HFFc6 (cell line): ENCODE measurements at places on chromosomes 6 and 20. TPM values are rescaled to one million over a fixed set of nuclear protein-coding genes. Genes with fewer than 3 reads are reported as not detected.

Gene LHFPL5
- not detected in 3 replicates for total RNA-seq

DNA sequence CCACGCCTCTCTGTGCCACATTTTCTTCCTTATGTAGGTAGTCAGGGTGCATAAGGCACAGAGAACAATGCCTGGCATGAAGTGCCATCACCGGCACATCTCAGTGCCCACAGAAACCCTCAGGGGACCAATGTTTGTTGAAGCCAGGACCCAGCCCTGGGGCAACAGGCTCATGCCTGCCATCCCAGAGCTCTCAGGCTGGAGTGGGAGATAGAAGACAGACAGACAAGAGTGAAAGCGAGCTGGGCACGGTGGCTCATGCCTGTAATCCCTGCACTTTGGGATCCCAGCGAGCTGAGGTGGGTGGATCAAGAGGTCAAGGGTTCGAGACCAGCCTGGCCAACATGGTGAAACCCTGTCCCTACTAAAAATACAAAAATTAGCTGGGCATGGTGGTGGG, 13.5 kb downstream of the EFCAB8 start:
- no peak overlapping the region for H3K4me3 ChIP-seq
- no peak for DNase-seq
- H3K27me3 ChIP-seq = peaks cover 1% of the 10 kb centered on the region
- no peak overlapping the region for H3K27ac ChIP-seq
- H3K4me1 ChIP-seq = no peaks in the 10 kb centered on the region

DNA sequence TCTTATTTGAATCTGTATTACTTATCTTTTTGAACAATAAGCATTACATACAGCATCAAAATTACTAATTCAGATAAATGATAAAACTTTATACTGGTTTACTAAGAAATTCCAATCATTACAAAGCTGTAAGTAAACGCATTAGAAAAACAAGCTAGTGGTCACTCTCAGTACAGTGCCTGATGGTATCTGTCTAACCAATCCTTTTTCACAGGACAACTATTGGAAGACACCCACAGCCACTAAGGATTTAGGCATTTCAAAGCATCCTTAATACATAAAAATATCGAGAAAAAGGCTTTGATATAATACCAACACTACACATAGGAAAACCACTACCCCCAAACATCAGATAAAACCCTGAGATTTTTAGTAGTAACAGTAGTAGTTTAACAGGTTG, 2.6 kb downstream of the CD164 start:
- H3K4me3 ChIP-seq = peak overlapping the region; percentile 95
- peaks cover 38% of the 10 kb centered on the region for H3K4me1 ChIP-seq
- peak overlapping the region; percentile 52 for H3K27ac ChIP-seq
- DNase-seq = peak; percentile 75
- H3K27me3 ChIP-seq = no peaks in the 10 kb centered on the region

GRCh38 chr6:33885132-33886057, 81.6 kb upstream of the MLN start:
- H3K27ac ChIP-seq = no peak overlapping the region; the same call in 1 of the 2 replicates
- peaks cover 35% of the 10 kb centered on the region for H3K4me1 ChIP-seq
- peaks cover 21% of the 10 kb centered on the region for H3K27me3 ChIP-seq

GRCh38 chr20:23937303-23938117, 51.1 kb downstream of the GGTLC1 start:
- no peak overlapping the region for H3K27ac ChIP-seq
- peak; percentile 41 for DNase-seq
- H3K4me1 ChIP-seq = no peaks in the 10 kb centered on the region
- peaks cover 3% of the 10 kb centered on the region; the same call in 1 of the 2 replicates for H3K27me3 ChIP-seq
- no peaks in the 10 kb centered on the region for H3K36me3 ChIP-seq
- no peak overlapping the region for H3K4me3 ChIP-seq

GRCh38 chr6:143223895-143224294, 163.2 kb downstream of the AIG1 start:
- DNase-seq = no peak
- H3K27me3 ChIP-seq = no peaks in the 10 kb centered on the region; the same call in 1 of the 2 replicates
- H3K36me3 ChIP-seq = peaks cover 21% of the 10 kb centered on the region
- H3K27ac ChIP-seq = no peak overlapping the region

Gene ZC3H12D
- total RNA-seq = 0.09 to 0.10 TPM in 2 of 3 replicates, not detected in the other

GRCh38 chr6:89051676-89052075, 28.9 kb upstream of the PNRC1 start:
- H3K4me1 ChIP-seq = peaks cover 9% of the 10 kb centered on the region; the same call in 1 of the 2 replicates
- H3K27ac ChIP-seq = no peak overlapping the region
- H3K4me3 ChIP-seq = no peak overlapping the region
- no peaks in the 10 kb centered on the region for H3K36me3 ChIP-seq
- no peak for DNase-seq

DNA sequence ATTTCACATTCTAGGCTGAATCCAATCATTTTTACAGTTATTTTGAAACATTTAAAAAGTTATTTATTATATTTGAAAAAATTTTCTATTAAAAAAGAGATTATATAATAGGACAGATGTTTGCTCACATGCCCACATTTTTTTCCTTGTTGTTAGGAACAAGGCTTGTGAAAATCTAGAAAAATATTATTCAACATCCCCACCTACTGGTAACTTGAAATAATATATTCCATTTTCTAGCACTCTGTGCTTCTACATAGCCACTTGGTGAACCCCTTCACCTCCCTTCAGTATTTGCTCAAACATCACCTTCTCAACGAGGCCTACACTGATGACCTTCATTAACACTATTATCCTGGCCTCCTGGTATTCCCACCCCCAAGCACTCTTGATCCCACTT, 18.3 kb upstream of the GPRC6A start:
- H3K27me3 ChIP-seq = no peaks in the 10 kb centered on the region
- peak; percentile 57 for DNase-seq
- H3K36me3 ChIP-seq = no peaks in the 10 kb centered on the region
- H3K4me3 ChIP-seq = no peak overlapping the region
- no peak overlapping the region for H3K27ac ChIP-seq

- H3K27me3 ChIP-seq = peaks cover 10% of the 10 kb centered on the region
- H3K4me1 ChIP-seq = no peaks in the 10 kb centered on the region
- no peak overlapping the region for H3K4me3 ChIP-seq
- no peak overlapping the region for H3K27ac ChIP-seq
- DNase-seq = no peak
Measured at GRCh38 chr6:53151676-53152075, 3.0 kb upstream of the GCM1 start.

GRCh38 chr6:101150226-101150625, 243.3 kb upstream of the GRIK2 start:
- H3K4me3 ChIP-seq = no peak overlapping the region
- no peaks in the 10 kb centered on the region for H3K27me3 ChIP-seq
- H3K36me3 ChIP-seq = no peaks in the 10 kb centered on the region
- no peak overlapping the region for H3K27ac ChIP-seq
- DNase-seq = no peak
- H3K4me1 ChIP-seq = no peaks in the 10 kb centered on the region

DNA sequence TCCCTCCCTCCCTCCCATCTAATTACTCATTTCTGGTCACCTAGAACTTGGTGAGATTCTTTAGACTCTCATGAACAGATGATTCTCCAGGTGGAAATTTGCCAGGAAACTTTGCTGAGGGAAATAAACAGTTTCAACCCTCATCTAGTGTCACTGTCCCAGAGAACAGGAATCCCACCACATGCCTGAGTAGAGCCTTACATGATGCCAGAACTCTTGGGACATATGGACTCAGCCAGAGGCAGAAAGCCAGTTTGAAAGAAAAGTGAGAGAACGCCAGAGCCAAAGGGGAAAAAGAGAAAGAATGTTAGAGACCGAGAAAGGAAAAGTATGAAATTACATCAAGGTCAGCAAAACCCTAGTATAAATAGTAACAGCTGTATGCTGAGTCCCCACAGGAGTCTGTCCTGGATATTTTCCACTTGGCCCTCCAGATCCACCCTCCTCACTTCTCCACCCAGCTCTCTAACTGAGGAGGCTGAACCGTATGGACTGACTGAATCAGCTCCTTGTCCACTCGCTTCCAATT, 127.5 kb upstream of the COL21A1 start:
- peaks cover 45% of the 10 kb centered on the region for H3K4me1 ChIP-seq
- peak; percentile 47 for DNase-seq
- peak overlapping the region; percentile 24 for H3K27ac ChIP-seq
- H3K27me3 ChIP-seq = peaks cover 2% of the 10 kb centered on the region; the same call in 1 of the 2 replicates
- H3K36me3 ChIP-seq = no peaks in the 10 kb centered on the region
- H3K4me3 ChIP-seq = peak overlapping the region; percentile 29

- peaks cover 20% of the 10 kb centered on the region for H3K4me1 ChIP-seq
- peak overlapping the region; percentile 73 for H3K27ac ChIP-seq
- H3K27me3 ChIP-seq = peaks cover 29% of the 10 kb centered on the region
- peaks cover 35% of the 10 kb centered on the region for H3K36me3 ChIP-seq
- no peak overlapping the region for H3K4me3 ChIP-seq
Measured at GRCh38 chr6:168007592-168008338, 10.3 kb downstream of the KIF25 start.

Gene CRISP3
- total RNA-seq = not detected in 2 replicates

DNA sequence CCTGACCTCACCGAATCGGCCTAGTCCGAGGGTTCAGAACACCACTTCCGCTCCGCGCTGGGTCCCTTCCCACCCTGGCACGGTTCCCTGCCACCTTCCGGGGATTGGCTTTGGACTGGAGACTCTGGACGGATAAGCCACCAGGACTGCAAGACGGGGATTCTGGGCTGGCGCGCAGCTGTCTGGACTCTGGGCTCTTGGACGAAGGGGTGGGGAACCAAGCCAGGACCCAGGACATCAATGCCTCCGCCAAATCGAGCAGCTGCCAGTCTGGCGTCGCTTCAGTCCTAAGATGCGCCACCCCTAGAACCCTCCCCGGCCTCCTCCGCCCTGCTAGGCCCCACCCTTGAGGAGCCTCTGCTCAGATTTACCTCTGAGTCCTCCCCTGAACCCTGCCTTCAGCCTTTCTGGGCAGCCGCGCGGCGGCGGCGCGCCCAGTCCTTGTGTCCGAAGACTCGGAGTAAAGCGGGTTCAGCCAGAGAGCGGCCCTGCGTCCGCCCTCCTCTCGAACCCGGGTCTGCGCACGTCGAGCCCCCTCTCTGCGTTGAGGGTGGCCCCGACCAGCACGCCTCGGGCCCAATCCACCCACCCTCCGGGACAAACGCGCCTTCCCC, 1.2 kb downstream of the KCNK17 start:
- no peak overlapping the region for H3K4me3 ChIP-seq
- H3K36me3 ChIP-seq = no peaks in the 10 kb centered on the region
- no peaks in the 10 kb centered on the region for H3K4me1 ChIP-seq
- H3K27me3 ChIP-seq = peaks cover 22% of the 10 kb centered on the region

DNA sequence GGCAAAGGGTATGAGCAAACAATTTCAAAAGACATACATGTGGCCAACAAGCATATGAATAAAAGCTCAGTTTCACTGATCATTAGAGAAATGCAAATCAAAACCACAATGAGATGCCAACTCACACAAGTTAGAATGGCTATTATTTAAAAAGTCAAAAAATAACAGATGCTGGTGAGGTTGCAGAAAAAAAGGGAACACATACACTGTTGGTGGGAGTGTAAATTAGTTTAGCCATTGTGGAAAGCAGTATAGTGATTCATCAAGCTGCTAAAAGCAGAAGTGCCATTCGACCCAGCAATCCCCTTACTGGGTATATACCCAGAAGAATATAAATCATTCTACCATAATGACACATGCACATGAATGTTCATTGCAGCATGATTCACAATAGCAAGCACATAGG, 6.7 kb upstream of the KHDC1L start:
- peaks cover 5% of the 10 kb centered on the region; the same call in 1 of the 2 replicates for H3K36me3 ChIP-seq
- no peak overlapping the region for H3K27ac ChIP-seq
- no peak for DNase-seq
- peaks cover 55% of the 10 kb centered on the region for H3K4me1 ChIP-seq
- no peaks in the 10 kb centered on the region for H3K27me3 ChIP-seq

DNA sequence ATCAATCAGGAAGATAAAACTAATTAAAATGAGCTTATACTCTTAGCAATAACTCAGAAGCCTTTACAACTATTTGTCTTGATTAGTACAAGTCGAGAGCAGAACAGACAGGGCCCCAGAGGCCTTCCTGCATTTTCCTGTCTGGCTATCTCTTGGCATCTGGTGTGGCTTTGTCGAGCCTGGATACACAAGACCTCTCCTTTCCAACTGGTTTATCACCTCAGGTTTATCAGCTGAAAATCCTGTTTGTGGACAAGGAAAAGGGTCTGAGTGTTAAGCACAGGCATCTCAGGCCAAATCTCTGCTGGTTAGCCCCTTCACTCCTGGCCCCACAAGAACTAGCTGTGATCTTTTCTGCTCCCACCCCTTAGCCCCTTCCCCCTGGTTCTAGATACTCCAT, 32.6 kb downstream of the BAK1 start:
- peaks cover 5% of the 10 kb centered on the region; the same call in 1 of the 2 replicates for H3K4me1 ChIP-seq
- DNase-seq = no peak
- H3K27ac ChIP-seq = no peak overlapping the region
- H3K36me3 ChIP-seq = no peaks in the 10 kb centered on the region
- H3K4me3 ChIP-seq = no peak overlapping the region
- peaks cover 31% of the 10 kb centered on the region for H3K27me3 ChIP-seq

Gene RPN2
- total RNA-seq = 251 and 261 TPM in 2 replicates

- DNase-seq = no peak
- H3K27ac ChIP-seq = no peak overlapping the region
- H3K4me1 ChIP-seq = peaks cover 11% of the 10 kb centered on the region; the same call in 1 of the 2 replicates
- peaks cover 1% of the 10 kb centered on the region for H3K27me3 ChIP-seq
Measured at GRCh38 chr6:150993253-150993652, 127.8 kb downstream of the MTHFD1L start.

DNA sequence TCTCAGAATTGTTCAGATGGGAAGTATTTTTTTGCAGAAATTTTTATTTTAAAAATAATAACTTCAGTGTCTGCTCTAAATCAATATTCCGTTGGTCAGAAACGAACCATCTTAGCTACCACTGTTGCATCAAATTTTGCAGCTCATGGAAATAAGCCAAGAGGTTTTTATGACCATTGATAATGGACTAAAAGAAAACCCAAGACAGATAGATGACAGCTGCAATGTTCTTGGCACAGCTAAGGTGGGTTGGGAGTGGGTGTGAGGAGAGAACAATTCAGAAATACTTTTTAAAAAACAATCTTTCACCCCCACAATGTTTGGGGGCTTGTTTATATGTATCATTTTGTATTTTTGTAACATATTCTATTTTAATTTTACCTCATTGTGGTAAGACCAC, 121.1 kb downstream of the PDE7B start:
- H3K27me3 ChIP-seq = no peaks in the 10 kb centered on the region; the same call in 1 of the 2 replicates
- DNase-seq = no peak
- no peaks in the 10 kb centered on the region for H3K4me1 ChIP-seq
- H3K27ac ChIP-seq = no peak overlapping the region

GRCh38 chr6:99233219-99233618, 116.3 kb downstream of the FAXC start:
- H3K27ac ChIP-seq = no peak overlapping the region
- DNase-seq = no peak
- peaks cover 12% of the 10 kb centered on the region; the same call in 1 of the 2 replicates for H3K27me3 ChIP-seq
- H3K4me3 ChIP-seq = no peak overlapping the region

- peaks cover 16% of the 10 kb centered on the region for H3K36me3 ChIP-seq
- H3K4me3 ChIP-seq = peak within 1 kb of the TSS; percentile 91
- H3K4me1 ChIP-seq = peaks cover 42% of the 10 kb centered on the region
- DNase-seq = peak; percentile 100
Measured at GRCh38 chr6:31827286-31828079, at the start of gene HSPA1B. HSPA1B (plus strand) TSS chr6:31827738; CDS start chr6:31827951, 213 bp downstream.

GRCh38 chr20:29301624-29302259, 1955.7 kb upstream of the DEFB115 start:
- H3K27ac ChIP-seq = no peak overlapping the region
- H3K4me3 ChIP-seq = no peak overlapping the region
- no peaks in the 10 kb centered on the region; the same call in 1 of the 2 replicates for H3K4me1 ChIP-seq

Gene TEAD3
- 32.8 to 37.2 TPM (median 34.2 TPM) in 3 replicates for total RNA-seq

- peak; percentile 60 for DNase-seq
- H3K4me3 ChIP-seq = peak overlapping the region; percentile 3
- no peaks in the 10 kb centered on the region; the same call in 1 of the 2 replicates for H3K27me3 ChIP-seq
- H3K27ac ChIP-seq = peak overlapping the region; percentile 59
- H3K4me1 ChIP-seq = peaks cover 66% of the 10 kb centered on the region
- H3K36me3 ChIP-seq = no peaks in the 10 kb centered on the region; the same call in 1 of the 2 replicates
Measured at GRCh38 chr20:8545212-8545611, 413.1 kb downstream of the PLCB1 start.

Gene PIM1
- total RNA-seq = 3.5 to 5.0 TPM (median 4.4 TPM) in 3 replicates

Gene HFE
- total RNA-seq = 11.9 to 20.2 TPM (median 15.8 TPM) in 3 replicates

Gene RFX6
- not detected in 3 replicates for total RNA-seq

Gene OXT
- total RNA-seq = not detected in 3 replicates
